ENCODE measurements at places on chromosomes 13 and 19.

DNA sequence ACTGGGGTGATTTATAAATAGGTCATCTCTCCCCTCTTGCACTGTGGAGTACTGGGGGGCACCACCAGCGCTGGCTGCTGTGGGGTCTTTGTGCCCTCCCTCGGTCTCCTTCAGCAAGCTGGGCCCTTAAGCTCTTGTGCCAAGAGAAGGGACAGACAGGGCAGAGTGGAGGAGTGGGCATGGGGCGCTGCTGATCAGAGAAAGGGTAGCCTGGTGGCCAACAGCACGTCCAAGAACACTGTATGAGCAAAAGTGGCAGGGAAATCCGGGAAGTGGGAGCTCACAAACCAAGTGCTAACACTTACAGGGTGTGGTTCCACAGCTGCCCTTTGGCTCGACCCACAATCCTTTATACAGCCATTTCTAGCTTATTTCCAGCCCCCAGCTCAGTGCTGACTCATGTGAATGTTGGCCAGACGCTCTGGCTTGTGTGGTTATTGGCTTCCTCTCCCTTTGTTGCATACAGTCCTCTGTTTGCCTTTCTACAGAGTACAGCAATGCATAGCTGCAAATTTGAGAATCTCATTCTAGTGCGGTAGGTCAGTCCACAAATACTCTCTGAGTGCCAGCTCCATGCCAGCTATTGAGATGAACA is 298.8 kb downstream of the SHISA2 start:
- DNase-seq = peak; percentile 91

GRCh38 chr13:50685491-50685890 is 158.0 kb downstream of the DLEU7 start:
- DNase-seq = peak; percentile 88

DNA sequence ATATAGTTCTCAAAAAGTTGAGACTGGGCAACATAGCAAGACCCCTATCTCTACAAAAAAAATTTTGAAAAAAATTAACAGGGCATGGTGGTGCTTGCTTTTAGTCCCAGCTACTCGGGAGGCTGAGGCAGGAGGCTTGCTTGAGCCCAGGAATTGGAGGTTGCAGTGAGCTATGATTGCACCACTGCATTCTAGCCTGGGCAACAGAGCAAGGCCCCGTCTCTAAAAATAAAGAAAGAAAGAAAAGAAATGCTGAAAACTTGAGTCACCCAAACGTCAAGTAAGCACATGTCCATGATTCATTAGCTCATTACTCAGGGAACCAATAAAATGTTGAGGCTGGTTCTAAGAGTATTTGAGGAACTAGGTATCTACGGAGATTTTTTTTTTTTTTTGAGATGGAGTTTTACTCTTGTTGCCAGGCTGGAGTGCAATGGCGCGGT is 33.9 kb upstream of the SEMA6B start:
- DNase-seq = no peak

GRCh38 chr13:112670864-112671263 is 19.0 kb upstream of the ATP11A start:
- DNase-seq = no peak

- peak; percentile 38 for DNase-seq
Measured at GRCh38 chr19:45179072-45179891, 698 bp downstream of the BLOC1S3 start.

DNA sequence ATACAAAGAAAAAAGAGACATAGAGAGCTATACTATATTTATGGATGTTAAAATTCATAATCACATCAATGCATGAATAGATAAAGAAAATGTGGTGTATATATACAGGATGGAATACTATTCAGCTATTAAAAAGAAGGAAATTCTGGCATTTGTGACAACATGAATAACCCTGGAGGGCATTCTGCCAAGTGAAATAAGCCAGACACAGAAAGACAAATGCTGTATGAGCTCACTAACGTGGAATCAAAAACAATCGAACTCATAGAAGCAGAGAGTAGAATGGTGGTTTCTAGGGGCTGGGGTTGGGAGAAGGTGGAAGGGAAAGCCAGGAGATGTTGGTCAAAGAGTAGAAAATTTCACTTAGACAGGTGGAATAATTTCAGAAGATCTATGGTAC is 24.0 kb downstream of the UTP14C start:
- no peak for DNase-seq

DNA sequence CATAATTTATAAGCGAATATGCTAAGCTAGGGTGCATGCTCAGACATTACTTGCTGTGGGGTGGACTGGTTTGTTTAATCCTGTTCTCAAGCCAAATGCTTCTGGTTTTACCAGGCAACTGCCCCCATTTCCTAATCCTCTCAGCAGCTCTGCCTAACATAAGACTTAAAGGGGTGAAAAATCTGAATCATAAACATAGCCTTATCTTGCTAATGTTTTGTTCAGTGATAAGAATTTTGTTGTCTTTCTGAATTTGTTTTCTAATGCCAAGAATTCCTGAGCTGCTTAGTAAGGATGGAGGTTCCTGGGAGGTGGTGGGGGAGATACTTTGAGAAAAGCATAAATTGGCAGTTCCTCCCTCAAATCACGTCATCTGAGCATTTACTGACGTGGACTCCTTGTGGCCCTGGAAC is 42.7 kb downstream of the ING1 start:
- DNase-seq = no peak

DNA sequence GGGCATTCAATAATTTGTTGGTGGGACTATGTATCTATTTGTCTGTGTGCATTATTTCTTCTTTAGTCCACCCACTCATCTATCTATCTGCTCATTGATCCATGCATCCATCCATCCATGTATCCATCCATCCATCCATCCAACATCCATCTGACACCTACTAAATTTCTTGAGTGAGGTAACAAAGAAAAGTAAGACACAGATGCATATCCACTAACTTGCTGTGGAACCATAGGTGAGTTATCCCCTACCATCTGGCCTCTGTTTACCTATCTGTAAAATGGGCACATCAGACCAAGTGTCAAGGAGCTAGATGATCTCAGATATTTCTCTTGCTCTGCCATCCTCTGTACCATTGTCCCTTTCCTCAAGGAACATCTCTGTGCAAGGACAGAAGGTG is 54.7 kb downstream of the ZNF536 start:
- no peak for DNase-seq

- no peak for DNase-seq
Measured at GRCh38 chr13:31027136-31027535, 94.7 kb downstream of the TEX26 start.

- DNase-seq = no peak
Measured at GRCh38 chr13:110759710-110760109, 46.2 kb downstream of the ING1 start.

DNA sequence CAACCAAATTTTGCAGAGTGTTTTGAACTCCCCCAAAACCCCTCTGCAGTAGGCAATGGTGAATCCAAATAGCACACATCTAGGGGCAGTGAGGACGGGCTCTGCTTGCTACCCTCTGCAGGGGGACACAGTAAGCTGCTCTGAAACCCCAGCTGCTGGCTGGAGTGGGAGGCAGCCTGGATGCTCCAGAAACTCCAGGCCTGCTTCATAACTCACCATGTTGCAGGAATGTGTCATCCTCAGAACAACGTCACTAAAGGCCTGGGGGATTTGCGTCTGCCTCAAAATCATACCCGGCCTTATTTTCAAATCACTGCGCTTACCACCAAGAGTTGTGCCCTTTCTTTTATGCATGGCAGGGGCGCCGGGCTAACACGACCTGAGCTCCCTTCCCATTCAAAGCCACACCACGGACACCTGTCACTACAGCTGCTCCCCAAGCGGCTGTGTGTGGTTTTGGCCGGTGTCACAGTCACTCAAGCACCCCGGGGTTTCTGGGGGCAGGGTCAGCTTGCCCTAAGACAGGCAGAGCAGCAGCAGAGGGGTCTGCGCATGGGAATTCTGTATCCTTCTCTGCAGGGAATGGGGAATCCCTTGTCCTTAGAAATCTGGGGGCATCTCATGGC is 93.9 kb downstream of the TSHZ3 start:
- DNase-seq = peak; percentile 64

GRCh38 chr13:113579686-113580085 is 4.9 kb upstream of the TFDP1 start:
- no peak for DNase-seq

GRCh38 chr19:14450168-14450874 is 17.2 kb downstream of the PKN1 start:
- DNase-seq = no peak

DNA sequence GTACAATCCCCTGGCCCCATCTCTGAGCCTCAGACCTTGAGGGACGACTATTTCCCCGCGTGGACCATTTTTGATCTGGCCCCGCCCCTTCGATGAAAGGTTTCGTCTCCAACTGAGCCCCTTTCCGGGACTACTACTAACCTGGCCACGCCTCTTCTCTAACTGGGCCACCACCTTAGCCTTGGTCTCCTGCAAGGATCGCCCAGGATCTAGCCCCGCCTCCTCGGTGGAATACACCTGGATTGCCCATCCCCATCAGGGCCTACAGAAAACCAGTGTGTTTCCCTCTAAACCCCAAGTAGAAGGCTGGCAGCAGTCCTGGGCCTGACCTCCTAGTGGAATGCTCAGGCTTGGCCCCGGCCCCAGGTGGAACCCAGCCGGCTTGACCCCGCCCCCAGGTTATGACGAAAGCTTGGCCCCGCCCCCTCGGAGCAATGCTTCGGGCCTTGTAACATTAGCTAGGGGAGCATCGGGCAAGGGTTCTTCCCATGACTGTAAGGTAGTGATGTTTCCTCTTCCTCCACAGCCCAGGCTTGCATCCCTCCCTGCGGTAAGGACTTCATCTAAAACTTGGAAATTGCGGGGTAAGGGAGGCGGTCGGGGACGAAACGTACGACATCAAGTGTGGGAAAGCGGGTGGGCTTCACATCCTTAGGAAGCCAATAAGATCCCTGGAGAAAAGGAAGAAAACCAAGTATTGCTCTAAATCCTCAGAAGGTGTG is 9.1 kb downstream of the SPACA6 start:
- DNase-seq = peak; percentile 84

GRCh38 chr19:52516191-52516590 is 11.3 kb upstream of the ZNF808 start:
- no peak for DNase-seq

DNA sequence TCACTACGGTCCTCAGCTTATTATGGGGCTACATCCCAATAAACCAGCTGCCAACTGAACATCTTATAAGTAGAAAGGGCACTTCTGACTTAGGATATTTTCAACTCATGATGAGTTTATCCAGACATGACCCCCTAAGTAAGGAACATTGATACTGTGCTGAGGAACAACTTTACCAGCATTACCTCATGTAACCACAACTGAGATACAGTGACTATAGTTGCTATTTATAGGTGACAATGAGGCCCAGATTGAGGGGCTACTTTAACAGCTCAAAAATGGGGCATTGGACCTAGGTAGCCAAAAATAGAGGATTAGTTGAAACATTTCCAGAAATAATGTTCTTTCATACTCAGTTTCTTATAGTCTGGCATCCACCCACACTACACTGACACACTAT is 26.8 kb downstream of the SKA3 start:
- no peak for DNase-seq

DNA sequence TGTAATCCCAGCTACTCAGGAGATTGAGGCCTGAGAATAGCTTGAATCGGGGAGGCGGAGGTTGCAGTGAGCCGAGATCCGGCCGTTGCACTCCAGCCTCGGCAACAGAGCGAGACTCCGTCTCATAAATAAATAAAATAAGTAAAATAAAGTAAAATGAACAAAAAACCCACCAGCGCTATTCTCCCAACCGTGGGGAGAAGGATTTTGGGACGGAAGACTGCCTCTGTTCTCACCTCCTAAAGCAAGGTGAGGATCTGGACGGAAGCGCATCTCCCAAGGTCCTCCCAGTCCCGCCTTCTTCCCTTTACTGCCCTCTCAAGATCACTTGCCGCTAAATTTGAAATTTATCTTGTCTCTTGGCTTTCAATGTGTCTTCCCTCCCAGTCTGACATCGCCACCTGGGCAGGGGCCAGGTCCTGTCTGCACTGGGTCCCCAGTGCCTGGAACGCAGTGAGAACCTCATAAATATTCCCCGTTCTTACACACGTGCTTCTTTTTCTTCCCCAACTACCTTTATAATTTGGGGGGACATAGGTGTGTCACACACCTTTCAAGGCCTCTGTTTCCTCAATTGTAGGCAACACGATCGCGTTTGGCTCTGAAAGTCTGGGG is 1.2 kb upstream of the DNAJB1 start:
- DNase-seq = no peak

GRCh38 chr19:17550076-17550667 is 5.3 kb upstream of the COLGALT1 start:
- DNase-seq = no peak

DNA sequence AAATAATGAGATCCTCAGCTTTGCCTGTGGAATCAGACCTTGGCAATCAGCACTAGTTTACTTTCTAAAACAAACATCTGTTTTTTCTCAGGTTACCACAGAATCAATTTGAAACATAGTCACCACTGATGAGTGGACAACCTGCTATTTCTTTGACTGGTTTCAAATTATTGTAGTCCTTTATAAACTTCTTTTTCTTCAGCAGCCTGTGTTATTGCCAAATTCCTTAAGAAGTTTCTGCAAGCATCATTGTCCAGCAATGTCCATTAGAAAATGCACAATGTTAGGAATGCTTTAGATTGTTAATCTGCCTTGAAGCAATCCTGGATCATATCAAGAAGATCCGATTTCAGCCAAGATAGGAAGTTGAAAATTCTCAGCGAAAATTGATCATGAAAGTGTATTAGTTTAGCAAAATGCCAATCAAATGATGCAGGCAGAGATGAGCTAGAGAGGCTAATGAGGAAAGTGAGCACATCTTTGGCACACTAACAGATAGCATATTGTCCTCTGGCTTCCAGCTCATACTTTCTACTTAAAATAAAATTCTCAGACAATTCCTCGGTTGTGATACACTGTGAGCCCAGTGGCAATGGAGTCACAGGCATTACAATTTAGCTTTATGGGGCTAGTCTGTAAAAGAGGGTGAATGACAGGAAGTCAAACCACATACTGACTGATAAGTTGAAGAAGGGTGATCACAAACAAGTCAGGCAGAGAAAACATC is 270.6 kb downstream of the SLITRK6 start:
- DNase-seq = no peak

- no peak for DNase-seq
Measured at GRCh38 chr19:58361900-58362271, 665 bp downstream of the ZNF497 start.

- DNase-seq = no peak
Measured at GRCh38 chr19:1384085-1384462, 367 bp downstream of the NDUFS7 start.

DNA sequence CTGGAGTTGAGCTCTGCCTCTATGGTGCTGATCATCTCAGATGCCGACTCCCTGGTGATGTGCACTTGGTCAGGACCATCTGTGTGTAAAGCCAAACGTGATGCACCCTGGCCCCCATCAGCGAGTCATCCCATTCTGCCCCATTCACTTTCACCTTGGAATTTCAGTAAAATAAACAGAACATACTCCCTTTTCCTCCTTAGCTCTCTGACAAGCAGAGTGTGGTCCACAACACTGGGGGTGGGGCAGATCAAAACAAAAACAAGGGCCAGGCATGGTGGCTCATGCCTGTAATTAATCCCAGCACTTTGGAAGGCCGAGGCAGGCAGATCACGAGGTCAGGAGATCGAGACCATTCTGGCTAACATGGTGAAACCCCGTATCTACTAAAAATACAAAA is 12.3 kb downstream of the CEACAM20 start:
- DNase-seq = no peak

GRCh38 chr13:19991531-19991930 is 33.0 kb downstream of the ZMYM2 start:
- no peak for DNase-seq

Measured in right hindlimb (tissue), 1 donor.